Fibroblast of villous mesenchyme (primary cell): ENCODE measurements at places on chromosomes 7 and 10. TPM values are rescaled to one million over a fixed set of nuclear protein-coding genes. Genes with fewer than 3 reads are reported as not detected.

- no peak for DNase-seq
These were observed 412.2 kb upstream of the SORCS1 start for GRCh38 chr10:107576746-107577145.

- DNase-seq = peak; percentile 92
These were observed 32.0 kb downstream of the SND1 start for GRCh38 chr7:127683776-127684681.

DNA sequence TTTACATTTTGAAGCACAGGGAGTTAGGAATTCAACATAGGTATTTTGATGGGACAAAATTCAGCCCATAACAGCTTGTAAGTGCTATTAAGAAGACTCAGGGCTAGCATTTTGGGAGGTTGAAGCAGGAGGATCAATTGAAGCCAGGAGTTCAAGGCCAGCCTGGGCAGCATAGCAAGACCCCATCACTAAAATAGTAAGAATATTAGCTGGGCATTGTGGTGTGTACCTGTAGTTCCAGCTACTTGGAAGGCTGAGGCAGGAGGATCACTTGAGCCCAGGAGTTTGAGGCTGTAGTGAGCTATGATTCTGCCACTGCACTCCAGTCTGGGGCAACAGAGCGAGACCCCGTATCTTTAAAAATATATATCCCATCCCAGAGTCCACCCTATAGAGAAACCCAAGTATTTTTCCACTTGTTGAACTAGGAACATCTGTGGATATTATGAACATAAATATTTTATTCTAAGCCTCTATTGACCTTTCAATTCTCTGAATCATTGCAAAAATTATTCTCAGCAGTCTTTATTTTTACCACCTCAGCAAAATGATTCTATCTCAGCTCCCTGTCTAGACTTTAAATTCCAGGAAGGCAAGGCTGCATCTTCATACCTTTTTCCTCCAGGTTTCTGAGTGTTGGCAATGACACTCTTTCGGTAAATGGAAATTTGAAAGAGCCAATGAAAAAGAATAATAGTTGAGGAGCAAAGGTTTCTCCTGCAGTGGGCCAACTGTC is 181.0 kb downstream of the GALNT17 start:
- no peak for DNase-seq

- no peak for DNase-seq
These were observed 321.3 kb downstream of the CACNA2D1 start for GRCh38 chr7:82122275-82122674.

GRCh38 chr7:133461421-133461820 is 208.5 kb downstream of the EXOC4 start:
- no peak for DNase-seq

DNA sequence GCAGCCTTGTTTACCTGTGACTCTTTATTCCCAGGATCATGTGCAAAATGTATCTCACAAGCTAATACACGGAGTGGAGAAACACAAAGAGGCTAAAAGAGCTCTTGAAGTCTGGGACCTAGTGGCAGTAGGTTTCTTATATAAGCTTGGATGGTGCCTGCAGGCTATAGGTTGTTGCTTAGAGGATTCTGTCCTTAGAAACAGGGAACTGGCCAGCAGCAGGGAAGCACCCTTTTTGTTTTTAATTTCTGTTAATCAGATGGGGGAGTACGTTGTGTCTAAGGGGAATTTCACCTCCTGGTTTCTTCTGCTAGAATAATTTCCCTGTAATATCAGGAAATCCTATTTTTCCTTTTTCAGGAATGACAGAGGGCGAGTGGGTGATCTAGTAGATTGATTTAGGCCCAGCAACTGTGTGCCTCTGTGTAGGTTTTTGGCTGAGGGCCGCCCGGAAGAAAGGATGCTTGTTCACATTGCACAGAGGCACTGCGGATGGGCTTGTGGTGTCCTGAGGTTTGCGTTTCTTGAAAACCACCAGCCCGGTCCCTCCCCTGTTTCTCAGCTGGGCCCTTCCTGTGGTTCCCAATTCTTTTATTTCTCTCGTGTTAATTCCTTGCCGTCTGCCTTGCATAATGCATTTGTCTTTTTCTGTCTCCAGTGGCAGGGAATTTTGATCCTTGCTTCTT is 158.0 kb downstream of the CAMK1D start:
- no peak for DNase-seq

DNA sequence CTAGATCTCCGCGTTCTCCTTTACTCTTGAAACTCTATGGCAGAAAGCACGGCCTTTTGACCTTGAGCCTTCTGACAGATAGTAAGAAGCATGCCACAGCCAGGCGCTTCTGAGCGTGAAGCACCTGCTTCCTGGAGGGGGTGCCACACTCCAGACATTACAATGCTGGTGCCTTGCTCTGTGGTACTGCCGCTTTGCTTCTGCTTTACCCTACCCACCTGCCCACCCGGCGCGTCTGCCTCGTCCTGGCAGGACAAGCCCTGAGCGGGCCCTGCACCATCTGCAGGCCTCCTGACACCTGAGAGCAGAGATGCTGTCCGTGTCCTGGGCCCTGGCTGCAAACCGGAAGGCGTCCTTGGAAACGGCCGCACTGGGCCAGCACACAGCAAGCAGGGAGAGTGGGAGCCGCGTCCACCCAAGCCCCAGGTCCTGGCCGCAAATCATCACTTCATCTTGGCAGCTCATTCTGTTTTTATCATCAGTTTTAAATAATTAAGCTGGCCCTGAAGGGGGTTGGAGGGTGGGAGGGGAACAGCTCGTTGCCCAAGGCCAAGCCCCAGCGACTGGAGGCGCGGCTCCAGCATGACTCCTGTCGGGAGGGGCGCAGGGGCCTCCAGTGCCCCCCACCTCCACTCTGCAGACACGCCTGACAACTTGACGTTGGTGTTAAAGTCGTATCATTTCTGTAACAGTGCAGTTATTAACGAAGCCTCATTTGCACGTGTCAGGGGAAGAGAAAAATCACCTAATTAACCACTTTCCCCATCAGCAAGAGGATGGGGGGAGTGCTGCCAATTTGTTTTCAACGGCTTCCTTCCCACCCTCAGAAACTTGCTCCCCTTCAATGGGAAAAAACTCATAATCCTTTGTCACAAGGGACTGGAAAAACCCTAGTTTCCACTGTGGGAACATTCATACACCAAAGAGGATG is 132.2 kb downstream of the MAD1L1 start:
- DNase-seq = no peak

DNA sequence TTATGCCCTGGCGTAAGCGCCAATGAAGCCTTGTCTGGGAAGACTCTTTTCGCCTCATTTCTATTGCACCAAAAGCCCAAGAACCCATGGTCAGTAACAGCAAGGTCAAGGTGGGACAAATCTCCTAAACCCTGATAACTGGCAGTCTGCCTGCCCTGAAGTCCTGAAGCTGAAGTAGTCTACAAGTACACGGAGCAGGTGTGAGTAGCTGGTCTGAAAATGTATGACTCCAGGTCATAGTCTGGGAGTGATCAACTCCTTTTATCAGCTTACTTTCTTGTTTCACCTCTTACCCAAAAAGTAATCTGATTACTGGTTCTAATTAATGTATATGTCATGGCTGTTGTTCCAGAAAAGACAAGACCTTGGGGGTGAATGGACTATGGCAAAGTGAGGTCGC is 107.3 kb upstream of the EFCAB10 start:
- no peak for DNase-seq

The CRYGN gene
- total RNA-seq = under 0.01 TPM in 1 of 2 replicates, not detected in the other

The ADRB1 gene
- not detected in 2 replicates for total RNA-seq

The KAZALD1 gene
- total RNA-seq = 9.1 and 9.3 TPM in 2 replicates

The C10orf53 gene
- total RNA-seq = not detected in 2 replicates
